ENCODE measurements at places on chromosomes 3 and 15. TPM values are rescaled to one million over a fixed set of nuclear protein-coding genes. Genes with fewer than 3 reads are reported as not detected.

Gene WDR72
- 6.4 TPM for total RNA-seq

Gene PGBD4
- total RNA-seq = 2.0 TPM

Gene GP9
- total RNA-seq = not detected

Gene DAZL
- total RNA-seq = 0.33 TPM

Gene GOLGA8S
- 0.03 TPM for total RNA-seq

Gene SCAMP5
- total RNA-seq = 18.8 TPM

Gene GPR149
- total RNA-seq = 0.44 TPM

Gene ZNF710
- 17.2 TPM for total RNA-seq

Gene OR5H15
- not detected for total RNA-seq

Gene SLC9C1
- 0.03 TPM for total RNA-seq

Gene LIPC
- total RNA-seq = 64.8 TPM

Gene RBP2
- 295 TPM for total RNA-seq

Gene ERICH6
- total RNA-seq = not detected

Gene CAV3
- not detected for total RNA-seq

Gene TMC3
- 0.43 TPM for total RNA-seq

Gene PEX5L
- total RNA-seq = 0.40 TPM

DNA sequence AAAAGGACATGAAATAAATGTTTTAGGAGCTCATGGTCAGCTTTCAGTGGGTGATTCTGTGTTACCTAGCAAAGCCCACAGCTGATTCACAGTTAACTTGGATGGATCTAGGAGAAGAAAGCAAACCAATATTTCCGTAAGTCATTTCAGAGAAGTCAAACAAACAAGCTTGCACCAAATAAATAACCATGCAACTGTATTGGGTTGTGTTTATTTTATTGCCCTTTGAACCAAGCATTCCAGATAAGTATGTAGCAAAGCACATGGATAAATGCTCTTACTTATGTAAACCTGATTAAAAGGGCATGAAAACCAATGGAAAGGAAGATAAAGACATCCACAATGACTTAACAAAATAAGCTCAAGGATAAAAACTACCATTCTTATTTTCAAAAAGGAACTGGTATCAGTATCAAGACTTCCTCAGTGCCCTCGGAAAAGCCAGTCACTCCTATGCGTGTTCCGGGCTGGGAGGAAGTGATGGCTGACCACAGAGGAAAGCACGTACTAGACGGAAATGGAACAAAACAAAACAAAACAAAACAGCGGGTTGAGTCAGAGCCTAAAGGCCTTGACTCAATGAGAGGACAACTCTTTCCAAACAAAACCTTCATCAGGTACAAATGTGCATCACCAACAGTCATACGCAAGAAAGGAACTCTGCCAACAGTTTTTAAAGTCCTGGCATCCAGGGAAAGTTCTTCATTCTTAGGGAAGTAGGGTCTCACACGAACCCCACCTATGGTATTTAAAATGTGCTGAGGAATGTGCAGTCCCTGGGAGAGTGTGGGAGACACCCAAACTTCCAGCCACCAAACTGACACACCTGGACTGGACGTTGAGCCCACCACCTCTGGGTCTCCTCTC lies 103.3 kb downstream of the SNRK start:
- no peaks in the 10 kb centered on the region for H3K4me1 ChIP-seq
- DNase-seq = no peak
- no peak overlapping the region for H3K27ac ChIP-seq
- no peaks in the 10 kb centered on the region for H3K36me3 ChIP-seq
- H3K27me3 ChIP-seq = no peaks in the 10 kb centered on the region

DNA sequence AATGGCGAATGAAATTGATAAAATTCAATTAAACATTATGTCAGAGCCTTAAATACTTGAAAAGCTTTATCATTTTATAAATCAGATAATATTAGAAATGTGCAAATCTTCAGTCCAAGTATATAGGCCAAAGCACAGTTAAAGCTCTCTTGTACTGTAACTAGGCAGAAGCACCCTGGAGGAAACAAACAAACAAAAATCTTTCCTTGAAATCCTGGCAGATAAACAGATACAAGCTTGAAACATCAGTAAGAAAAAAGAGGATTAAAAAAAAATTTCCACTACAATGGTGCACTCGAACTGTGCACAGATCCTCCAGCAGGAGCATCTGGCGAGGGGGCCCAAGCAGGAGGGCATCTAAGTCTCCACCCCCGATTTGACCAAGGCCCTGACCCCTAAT lies 166.6 kb downstream of the PLD1 start:
- H3K27me3 ChIP-seq = no peaks in the 10 kb centered on the region
- no peak overlapping the region for H3K27ac ChIP-seq
- no peak for DNase-seq

GRCh38 chr3:4528819-4529600 lies 35.9 kb downstream of the ITPR1 start:
- no peak overlapping the region for H3K4me3 ChIP-seq
- no peaks in the 10 kb centered on the region for H3K27me3 ChIP-seq
- no peak overlapping the region for H3K27ac ChIP-seq

GRCh38 chr3:13580256-13581023 lies 31.5 kb downstream of the FBLN2 start:
- DNase-seq = peak; percentile 35
- H3K27ac ChIP-seq = peak overlapping the region; percentile 49
- H3K4me3 ChIP-seq = no peak overlapping the region
- no peaks in the 10 kb centered on the region for H3K36me3 ChIP-seq
- H3K27me3 ChIP-seq = no peaks in the 10 kb centered on the region

GRCh38 chr3:157606852-157607197 lies 103.6 kb upstream of the VEPH1 start:
- no peaks in the 10 kb centered on the region for H3K4me1 ChIP-seq
- H3K4me3 ChIP-seq = no peak overlapping the region
- H3K27ac ChIP-seq = no peak overlapping the region
- H3K27me3 ChIP-seq = no peaks in the 10 kb centered on the region

- H3K4me3 ChIP-seq = no peak overlapping the region
- peak overlapping the region; percentile 95 for H3K27ac ChIP-seq
These were observed 14.9 kb downstream of the LIPH start for GRCh38 chr3:185537369-185537970.

DNA sequence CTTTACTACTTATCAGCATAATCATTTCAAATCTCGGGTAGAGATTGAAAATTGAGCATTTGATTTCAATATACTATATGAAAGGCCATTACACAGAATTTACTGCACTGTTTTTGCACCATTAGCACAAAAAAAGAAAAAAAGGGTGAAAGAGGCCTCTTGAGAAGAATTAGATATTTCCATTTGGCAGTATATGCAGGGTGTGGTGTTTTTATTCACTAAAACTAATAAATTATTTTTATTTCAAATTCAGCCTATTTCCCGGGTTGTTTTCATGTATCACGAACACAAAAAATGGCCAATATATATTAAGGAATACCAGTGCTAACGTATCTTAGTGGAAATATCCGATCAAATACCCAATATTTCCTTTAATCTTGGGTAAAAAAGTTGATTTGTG lies 110.5 kb upstream of the TBL1XR1 start:
- no peak overlapping the region for H3K4me3 ChIP-seq
- no peaks in the 10 kb centered on the region for H3K36me3 ChIP-seq
- no peaks in the 10 kb centered on the region for H3K27me3 ChIP-seq
- no peak overlapping the region for H3K27ac ChIP-seq
- no peaks in the 10 kb centered on the region for H3K4me1 ChIP-seq
- DNase-seq = no peak

- H3K27ac ChIP-seq = no peak overlapping the region
- DNase-seq = no peak
- H3K27me3 ChIP-seq = no peaks in the 10 kb centered on the region
- H3K4me3 ChIP-seq = no peak overlapping the region
- peaks cover 11% of the 10 kb centered on the region for H3K4me1 ChIP-seq
These were observed 38.7 kb downstream of the SENP8 start for GRCh38 chr15:72156928-72157327.

GRCh38 chr3:51708216-51708845 lies 1.5 kb downstream of the GRM2 start:
- H3K4me1 ChIP-seq = no peaks in the 10 kb centered on the region
- DNase-seq = no peak
- H3K36me3 ChIP-seq = no peaks in the 10 kb centered on the region
- H3K4me3 ChIP-seq = no peak overlapping the region

DNA sequence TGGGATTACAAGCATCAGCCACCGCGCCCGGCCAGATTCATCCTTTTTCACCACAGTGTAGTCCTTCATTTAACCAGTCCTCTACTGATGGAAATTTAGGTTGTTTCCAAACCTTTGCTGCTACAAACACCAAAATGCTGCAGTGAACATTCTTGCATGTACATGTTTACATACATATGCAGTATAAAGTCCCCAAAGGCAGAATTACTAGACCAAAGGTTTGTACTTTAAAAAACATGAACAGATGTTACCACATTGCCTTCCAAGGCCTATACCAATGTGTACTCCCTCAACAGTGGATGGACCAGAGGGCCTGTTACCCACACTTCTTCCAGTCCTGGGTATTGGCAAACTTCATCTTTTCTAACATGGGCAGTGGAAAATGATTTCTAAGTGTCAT lies 51.0 kb downstream of the RLBP1 start:
- H3K27me3 ChIP-seq = no peaks in the 10 kb centered on the region
- no peak overlapping the region for H3K4me3 ChIP-seq
- H3K36me3 ChIP-seq = no peaks in the 10 kb centered on the region
- no peak for DNase-seq

GRCh38 chr15:79930516-79930915 lies 33.7 kb upstream of the MTHFS start:
- H3K4me1 ChIP-seq = peaks cover 5% of the 10 kb centered on the region
- no peak overlapping the region for H3K4me3 ChIP-seq
- no peaks in the 10 kb centered on the region for H3K27me3 ChIP-seq
- no peak for DNase-seq

- H3K36me3 ChIP-seq = no peaks in the 10 kb centered on the region
- H3K4me3 ChIP-seq = no peak overlapping the region
- H3K4me1 ChIP-seq = no peaks in the 10 kb centered on the region
- no peaks in the 10 kb centered on the region for H3K27me3 ChIP-seq
These were observed 562.5 kb downstream of the UNC13C start for GRCh38 chr15:54540721-54541120.

- H3K27me3 ChIP-seq = no peaks in the 10 kb centered on the region
- no peak overlapping the region for H3K4me3 ChIP-seq
- H3K4me1 ChIP-seq = no peaks in the 10 kb centered on the region
- no peak overlapping the region for H3K27ac ChIP-seq
These were observed 148.8 kb upstream of the GADL1 start for GRCh38 chr3:31043184-31043819.

DNA sequence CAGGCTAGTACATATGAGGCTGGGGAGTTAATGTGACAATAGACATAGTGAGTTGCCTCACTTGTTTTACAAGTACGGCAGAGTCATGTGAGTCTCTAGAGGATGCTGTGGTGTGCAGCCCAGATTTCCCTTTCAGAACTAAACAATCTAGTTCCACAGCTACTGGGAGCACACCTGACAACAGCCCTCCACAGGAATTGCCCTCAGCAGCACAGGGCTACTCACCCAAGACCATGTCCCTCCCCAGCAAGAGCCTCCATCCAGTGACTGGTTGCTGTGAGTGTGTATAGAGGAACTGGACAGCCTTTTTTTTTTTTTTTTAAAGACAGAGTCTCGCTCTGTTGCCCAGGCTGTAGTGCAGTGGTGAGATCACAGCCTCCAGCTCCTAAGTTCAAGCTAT lies 40.2 kb upstream of the UBE2E2 start:
- no peaks in the 10 kb centered on the region for H3K27me3 ChIP-seq
- no peaks in the 10 kb centered on the region for H3K36me3 ChIP-seq
- H3K4me1 ChIP-seq = no peaks in the 10 kb centered on the region
- no peak overlapping the region for H3K4me3 ChIP-seq
- DNase-seq = peak; percentile 24

- H3K27me3 ChIP-seq = peaks cover 6% of the 10 kb centered on the region
- H3K27ac ChIP-seq = no peak overlapping the region
- H3K4me3 ChIP-seq = no peak overlapping the region
- no peaks in the 10 kb centered on the region for H3K4me1 ChIP-seq
These were observed 282.5 kb downstream of the RPLP1 start for GRCh38 chr15:69735121-69735520.

DNA sequence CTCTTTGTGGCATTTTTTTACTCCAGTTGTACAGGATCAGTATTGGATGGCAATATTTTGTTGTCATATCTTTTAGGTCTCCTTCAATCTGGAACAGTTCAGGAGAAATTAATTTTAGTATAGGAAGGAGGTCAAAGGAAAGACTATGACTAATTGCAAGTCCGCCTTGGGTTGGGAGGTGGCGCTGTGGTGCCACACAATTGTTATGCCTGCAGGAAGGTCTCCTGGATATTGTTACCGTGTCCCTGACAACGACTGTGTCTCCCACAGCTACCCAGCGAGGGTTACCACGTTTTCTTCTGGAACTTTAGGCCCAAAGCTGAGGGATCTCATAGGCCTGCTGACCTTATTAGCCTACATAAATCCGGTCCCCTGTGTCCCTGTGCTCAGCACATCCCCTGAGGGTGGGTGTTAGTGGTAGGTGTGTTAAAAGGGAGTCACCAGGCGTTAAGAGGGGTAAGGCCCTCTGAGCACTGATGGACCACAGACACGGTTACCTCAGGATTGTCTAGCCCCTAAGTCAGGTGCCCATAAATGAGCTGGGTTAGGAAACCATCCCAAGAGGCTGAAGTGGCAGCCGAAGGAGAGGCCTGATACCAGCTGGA lies 31.5 kb downstream of the KCNAB1 start:
- H3K27ac ChIP-seq = no peak overlapping the region
- no peaks in the 10 kb centered on the region for H3K36me3 ChIP-seq
- H3K4me3 ChIP-seq = no peak overlapping the region
- H3K4me1 ChIP-seq = no peaks in the 10 kb centered on the region
- DNase-seq = peak; percentile 86
- H3K27me3 ChIP-seq = no peaks in the 10 kb centered on the region

- no peak overlapping the region for H3K27ac ChIP-seq
- H3K4me1 ChIP-seq = no peaks in the 10 kb centered on the region
- H3K4me3 ChIP-seq = no peak overlapping the region
- H3K27me3 ChIP-seq = peaks cover 3% of the 10 kb centered on the region
- no peaks in the 10 kb centered on the region for H3K36me3 ChIP-seq
These were observed 25.5 kb upstream of the FGD5 start for GRCh38 chr3:14793126-14793857.

GRCh38 chr15:94383706-94384105 lies 152.3 kb downstream of the MCTP2 start:
- DNase-seq = no peak
- no peak overlapping the region for H3K4me3 ChIP-seq
- H3K4me1 ChIP-seq = no peaks in the 10 kb centered on the region
- no peaks in the 10 kb centered on the region for H3K27me3 ChIP-seq
- H3K27ac ChIP-seq = no peak overlapping the region

GRCh38 chr15:93476491-93477177 lies 387.6 kb upstream of the RGMA start:
- H3K4me1 ChIP-seq = no peaks in the 10 kb centered on the region
- H3K4me3 ChIP-seq = no peak overlapping the region
- H3K27ac ChIP-seq = no peak overlapping the region
- H3K27me3 ChIP-seq = no peaks in the 10 kb centered on the region
- no peak for DNase-seq

GRCh38 chr3:129645286-129645685 lies 38.8 kb upstream of the PLXND1 start:
- DNase-seq = no peak
- peak overlapping the region; percentile 27 for H3K27ac ChIP-seq
- no peak overlapping the region for H3K4me3 ChIP-seq
- H3K27me3 ChIP-seq = no peaks in the 10 kb centered on the region

- no peak for DNase-seq
- H3K4me1 ChIP-seq = peaks cover 5% of the 10 kb centered on the region
- H3K4me3 ChIP-seq = no peak overlapping the region
- no peaks in the 10 kb centered on the region for H3K36me3 ChIP-seq
These were observed 30.8 kb downstream of the IFT122 start for GRCh38 chr3:129470861-129471260.

Measured in hepatocyte (in vitro differentiated cells).